HS-27A (cell line): ENCODE measurements at places on chromosomes 1 and 21.

DNA sequence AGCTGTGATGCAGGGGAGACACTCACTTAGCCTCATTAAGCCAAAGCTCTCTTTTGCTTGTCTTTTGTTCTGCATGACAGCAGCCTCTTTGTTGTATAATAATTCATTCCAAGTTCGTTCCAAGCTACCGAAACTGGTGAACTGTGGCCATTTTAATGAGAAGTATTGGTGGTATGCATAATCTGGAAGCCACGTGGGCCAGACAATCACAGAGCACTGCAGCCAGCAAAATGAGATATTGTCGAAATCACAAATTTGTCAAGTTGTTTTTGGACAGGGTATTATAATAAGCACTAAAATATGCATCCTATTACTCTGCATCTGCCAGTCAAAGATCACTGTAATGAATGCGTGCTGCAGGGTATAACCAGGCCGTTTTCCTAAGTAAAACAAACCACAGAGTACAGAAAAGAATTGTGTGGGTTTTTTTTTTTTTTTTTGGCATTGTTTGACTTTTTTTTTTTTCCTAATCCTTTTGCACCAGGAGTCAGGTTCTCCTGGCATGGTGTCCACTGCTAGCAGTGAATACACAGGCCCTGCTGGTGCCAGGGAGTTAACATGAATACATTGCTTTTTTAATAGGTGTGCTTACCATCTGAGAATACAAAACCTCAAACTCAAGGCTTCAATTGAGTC is 423.9 kb downstream of the PTBP2 start:
- DNase-seq = peak; percentile 68

DNA sequence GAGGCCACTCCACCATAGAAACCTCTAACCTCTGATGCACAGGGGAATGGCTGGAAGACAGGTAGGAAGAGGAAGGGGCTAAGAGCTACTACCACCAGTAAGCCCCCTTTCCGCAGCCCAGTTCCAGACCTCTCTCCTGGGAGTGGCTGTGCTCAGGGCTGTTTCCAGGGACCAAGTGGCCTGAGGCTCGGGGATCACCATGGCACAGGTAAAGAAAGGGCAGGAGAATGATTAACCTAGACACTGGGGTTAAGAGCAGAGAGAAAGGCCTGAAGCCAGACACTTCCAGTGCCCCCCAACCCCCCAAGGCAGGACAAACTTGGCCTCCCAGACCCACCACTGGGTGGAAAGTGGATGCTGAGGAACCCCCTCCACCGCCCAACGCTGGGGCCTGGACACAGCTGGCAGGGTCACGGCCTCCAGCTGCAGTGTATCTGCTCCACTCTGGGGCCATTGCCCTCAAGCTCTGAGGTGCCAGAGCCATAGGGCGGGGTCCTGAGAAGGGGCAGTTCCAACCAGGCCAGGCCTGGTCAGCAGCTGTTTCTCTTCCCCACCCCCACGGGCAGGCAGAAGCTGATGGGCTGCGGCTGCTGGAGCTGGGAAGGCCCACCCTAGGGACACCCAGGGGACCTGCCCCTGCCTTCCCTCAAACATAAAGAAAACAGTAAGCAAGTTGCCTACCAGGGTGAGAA is 2.6 kb downstream of the TAGLN2 start:
- DNase-seq = no peak

- no peak for DNase-seq
These were observed 13.1 kb downstream of the ACTN2 start for GRCh38 chr1:236699366-236699765.

DNA sequence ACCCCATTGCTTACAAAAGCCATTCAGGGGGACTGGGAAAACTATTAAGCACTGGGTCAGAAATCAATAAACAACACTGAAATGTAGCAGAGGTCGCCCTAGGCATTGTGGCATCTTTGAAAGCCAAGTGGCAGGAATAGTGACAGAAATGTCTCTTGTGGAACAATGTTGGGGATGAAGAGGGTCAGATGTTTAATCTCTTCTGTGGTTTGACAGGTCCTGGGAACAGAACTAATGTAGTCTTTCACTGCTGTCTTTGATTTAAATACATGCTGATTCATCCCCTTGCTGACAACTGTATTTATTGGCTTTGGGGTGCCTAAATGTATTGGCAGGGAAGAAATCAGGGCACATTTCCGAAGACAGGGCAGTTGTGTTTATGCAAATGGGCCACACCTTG is 194.8 kb downstream of the ATG4C start:
- DNase-seq = no peak

DNA sequence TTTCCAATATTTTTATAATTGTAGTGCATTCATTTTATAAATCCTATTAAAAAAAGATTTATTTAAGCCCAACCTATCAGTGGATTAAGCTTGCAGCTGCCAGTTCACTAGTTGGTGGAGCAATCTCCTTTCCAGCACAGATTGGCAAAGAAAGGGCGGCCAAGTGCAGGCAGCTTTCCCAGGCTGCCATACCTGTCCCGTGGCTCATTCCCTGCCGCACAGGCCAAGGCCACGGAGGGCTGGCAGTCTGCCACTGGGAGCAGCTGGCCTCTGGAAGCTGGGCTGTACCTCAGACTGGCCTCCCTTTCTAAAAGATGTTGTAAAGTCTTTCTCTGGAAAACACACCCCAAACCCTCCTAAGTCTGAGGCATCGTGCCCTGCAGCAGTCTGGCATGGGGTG is 74.2 kb downstream of the SIM2 start:
- DNase-seq = peak; percentile 72

GRCh38 chr1:22556391-22557104 is 6.7 kb upstream of the EPHA8 start:
- no peak for DNase-seq

- peak; percentile 9 for DNase-seq
These were observed 66.6 kb upstream of the CACHD1 start for GRCh38 chr1:64403331-64403730.

DNA sequence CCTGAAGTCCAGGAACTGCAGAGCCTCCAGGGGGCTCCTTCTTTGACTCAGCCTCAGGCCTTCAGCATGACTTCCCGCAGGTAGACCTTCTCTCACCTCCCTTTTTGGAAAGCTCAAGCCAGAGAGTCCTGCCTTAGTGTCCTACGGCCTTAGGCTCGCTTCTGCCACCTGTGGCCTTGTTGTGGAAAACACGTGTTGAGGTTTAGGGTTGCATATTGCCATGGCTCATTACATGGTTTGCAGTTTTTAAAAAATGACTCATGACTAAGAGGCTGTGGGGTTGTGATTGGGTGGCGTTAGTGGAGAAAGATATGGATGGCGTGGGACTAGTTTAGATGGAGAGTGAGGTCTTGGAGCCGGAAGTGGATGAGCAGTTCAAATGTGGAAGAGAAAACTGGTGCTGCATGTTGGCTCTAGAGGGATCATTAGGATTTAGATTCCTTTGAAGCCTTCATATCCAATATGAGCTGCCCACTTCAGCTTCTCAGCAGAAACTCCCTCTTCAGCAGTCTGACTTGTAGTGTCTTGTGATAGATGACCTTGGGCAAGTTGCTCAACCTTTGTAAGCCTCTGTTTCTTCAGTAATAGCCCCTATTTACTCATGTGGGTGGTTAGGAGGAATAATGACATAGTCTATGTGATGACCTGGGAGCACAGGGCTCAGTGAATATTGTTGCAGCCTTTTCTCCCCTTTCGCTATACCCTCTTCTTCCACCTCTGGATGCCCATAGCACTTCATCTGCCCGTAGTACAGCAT is 6.5 kb upstream of the FGGY start:
- no peak for DNase-seq

DNA sequence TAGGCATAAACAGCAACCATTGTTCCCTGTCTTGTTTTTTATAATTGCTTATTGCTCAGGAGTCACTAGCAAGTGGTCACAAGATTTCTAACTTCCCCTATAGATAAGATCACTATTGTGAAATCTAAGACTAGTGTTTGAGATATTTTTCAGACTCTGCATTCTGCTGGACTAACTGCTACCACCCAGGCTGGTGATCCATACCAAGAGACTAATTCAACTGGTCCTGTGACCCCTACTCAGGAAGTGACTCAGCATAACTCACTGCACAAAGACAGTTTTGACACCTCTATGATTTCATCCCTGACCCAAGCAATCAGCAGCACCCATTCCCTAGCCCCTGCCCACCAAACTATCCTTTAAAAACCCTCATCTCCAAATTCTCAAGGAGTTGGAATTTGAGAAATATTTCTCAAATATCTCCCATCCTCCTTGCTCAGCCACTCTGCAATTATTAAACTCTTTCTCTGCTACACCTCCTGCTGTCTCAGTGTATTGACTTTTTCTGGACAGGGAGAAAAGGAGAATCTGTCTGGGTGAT is 52.7 kb downstream of the TRIM33 start:
- peak; percentile 50 for DNase-seq

DNA sequence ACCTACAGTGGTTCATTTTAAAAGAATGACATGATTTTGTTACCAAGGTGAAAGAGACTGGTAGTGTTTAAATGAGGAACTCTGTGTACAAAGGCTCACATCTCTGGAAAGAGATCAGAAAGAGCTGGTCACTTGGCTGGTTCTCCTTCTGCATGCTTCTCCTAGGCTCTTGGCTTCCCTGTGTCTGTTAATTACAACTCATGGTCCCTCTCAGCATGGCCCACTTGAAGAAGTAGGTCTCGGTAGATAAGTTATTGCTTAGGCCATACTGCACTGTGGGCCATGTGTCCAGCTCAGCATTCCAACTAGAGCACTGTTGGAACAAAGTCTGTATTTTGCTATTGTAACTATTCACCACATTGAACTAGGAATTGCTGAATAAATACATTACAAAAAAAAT is 91.1 kb downstream of the KIAA0319L start:
- no peak for DNase-seq

DNA sequence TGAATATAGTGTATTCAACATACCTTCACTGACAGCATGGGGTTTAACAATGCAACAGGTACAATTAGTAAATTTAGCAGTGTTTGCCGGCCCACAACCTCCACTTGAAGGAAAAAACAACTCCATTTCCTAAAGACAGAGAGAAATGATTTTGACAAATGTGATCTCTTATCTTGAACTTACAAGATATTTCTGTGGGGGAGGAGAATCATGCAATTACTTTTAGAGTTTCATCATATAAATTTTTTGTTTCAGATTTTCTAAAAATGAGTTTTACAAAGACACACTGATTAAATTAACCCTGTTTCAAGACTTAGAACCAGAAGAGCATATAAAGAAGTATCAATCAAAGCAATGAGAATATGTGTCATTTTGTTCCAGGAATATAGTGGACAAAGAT is 80.3 kb downstream of the NME7 start:
- DNase-seq = no peak
